ENCODE measurements at places on chromosomes 5 and 9. TPM values are rescaled to one million over a fixed set of nuclear protein-coding genes. Genes with fewer than 3 reads are reported as not detected.

GRCh38 chr5:35741126-35741716 is 115.5 kb upstream of the IL7R start:
- DNase-seq: no peak

DNA sequence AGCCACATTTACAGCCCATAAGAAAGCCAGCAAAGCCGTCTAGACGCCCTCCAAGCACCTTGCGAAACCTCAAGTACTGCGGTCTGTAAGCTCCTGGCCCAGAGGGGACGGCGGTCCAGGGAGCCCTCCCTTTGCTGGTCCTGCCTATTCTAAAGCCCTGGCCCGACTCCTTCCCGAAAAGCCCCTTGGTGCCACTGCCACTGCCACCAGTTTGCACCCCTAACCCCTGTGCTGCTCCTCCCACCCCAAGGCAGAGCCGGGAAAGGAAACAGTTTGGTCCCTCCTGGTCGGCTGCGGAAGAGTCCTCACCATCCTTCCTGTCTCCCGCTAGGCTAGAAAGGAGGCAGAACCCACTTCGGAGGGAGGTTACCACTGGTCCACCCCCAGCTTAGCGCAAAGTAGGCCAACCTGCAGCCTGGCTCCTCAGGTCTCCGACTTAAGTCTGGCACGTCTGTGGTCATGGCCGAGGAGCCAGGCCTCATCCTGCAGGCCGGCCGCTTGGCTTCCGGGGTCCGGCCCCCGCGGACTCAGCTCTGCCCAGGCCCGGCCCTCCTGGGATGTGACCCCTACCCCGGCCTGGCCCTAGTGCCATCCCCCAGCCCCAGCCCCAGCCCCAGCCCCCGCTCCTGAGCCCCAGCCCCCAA is 916 bp downstream of the TOR1A start:
- no peak for DNase-seq

GRCh38 chr5:59098743-59099142 is 515.9 kb downstream of the RAB3C start:
- no peak for DNase-seq

The NTNG2 gene
- 16.3 TPM for total RNA-seq

DNA sequence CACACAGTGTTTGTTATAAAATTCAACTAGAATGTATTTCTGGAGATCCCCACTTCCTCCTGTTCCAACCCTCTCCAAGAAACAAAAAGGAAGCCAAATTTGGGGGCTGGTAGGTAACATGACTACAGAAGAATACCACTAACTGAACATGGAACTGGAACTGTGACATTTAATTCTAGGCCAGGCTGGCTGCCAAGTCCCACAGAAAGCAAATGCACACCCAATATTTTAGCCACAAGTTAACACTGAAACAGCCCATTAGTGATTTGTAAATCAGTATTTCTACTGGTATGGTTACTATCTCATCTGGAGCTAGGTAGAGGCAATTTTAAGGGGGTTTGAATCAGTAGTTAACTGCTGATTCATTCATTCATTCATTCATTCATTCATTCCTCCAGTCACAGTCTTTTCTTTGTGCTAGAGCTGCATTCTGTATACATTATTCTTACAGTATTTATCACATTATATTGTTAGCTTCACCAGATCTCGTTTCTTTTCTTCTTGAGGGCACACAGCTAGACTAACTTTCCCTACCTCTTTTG is 131.7 kb upstream of the GDNF start:
- no peak for DNase-seq

- no peak for DNase-seq
Measured at GRCh38 chr5:78953092-78953800, 31.9 kb downstream of the ARSB start.

DNA sequence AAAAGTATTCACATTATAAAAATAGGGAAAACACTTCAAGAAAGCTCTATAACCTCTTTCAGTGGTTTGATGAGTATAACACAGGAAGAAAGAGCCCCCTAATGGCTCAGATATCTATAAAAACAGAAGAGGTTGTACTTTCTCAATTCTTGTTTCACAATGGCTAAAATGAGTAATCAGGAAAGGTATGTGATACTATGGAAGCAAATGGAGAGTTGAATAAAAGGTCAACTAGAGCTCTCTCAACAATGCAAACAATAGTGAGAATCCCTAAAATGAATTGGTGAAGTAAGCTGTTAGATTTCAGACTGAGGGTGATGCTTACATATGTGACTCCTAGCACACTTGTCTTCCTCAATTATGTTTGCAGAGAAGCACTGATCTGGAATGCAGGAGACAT is 584.6 kb upstream of the CDH18 start:
- DNase-seq: no peak

DNA sequence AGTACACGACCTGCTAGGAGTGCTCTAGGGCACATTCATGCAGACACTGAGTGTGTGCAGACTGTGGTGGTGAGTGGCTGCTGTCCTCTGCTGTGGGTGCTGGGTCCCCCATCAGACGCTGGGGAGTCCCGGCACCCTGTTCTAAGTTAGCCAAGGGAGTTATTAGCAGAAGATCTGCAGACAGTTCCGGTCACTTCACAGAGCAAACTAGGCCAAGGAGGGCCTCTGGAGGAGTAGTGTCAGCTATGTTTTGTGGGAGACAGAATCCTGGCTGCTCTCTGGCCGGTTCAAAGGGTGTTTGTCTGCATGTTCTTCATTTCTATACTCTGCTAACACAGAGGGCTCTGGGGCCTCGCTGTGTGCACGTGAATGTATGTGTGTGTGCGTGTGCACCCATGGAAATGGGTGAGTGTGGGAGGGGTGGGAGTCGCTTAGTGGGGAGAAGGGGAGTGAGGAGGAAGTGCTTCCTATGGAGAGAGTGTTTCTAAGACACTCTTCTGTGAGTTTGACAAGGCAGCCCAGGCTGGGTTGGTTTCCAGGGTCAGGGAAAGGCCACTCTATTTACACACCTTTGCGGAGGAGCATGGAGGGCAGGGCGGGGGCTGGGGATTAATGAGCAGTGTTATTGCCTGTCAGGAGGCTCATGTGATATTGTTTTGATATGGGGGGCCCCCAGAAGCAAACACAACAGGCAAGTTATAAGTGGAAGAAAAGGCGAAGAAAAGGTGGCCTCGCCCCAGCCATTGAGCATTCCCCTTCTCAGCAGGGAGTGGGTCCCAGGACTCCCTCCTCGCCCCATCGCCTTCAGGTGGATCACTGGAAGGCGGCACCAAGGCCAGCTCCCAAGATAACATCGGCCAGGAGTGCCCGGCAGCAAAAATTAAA is 68.9 kb downstream of the MACROH2A1 start:
- no peak for DNase-seq

- no peak for DNase-seq
Measured at GRCh38 chr5:57366744-57367143, 115.9 kb downstream of the ACTBL2 start.

DNA sequence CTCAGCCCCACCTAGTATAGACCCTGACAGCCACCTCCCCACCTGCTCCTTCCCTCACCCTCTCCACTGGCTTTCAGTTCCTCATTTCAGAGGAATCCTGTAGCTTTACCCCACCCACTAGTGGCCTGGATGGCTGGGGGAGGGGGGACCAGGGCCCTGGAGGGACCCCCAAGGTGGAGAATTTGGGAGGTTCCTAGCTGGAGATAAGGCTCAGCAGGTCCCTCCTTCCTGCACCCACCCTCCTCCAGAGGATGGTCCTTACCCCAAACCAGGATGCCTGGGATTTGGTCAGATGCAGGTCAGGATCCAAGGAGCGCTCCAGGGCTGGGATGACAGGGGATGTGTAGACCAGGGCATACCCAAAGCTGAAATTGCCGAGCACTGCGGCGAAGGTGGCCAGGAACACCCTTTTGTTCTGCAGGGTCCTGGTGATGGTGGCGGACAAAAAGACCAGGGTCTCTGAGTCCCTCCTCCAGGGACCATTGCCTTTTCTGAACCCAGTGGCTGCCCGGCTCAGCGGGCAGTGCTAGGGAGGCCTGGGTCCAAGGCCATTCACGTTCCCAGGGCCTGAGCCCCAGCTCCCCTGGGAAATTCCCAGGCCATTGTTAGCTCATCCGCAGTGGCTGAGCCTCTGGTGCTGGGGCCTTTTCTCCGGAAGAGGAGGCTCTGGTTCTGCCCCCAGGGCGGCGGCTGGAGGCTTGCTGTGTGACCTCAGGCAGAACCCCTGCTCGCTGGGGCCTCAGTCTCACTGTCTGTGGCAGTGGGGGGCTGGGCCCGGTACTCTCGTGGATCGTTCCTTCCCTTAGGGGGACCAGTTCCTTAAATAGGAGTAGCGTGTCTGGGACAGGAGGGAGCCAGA is 678 bp downstream of the SLC2A6 start:
- DNase-seq: no peak

The ABO gene
- not detected for total RNA-seq

GRCh38 chr5:107376546-107377276 is 294.0 kb downstream of the EFNA5 start:
- no peak for DNase-seq

DNA sequence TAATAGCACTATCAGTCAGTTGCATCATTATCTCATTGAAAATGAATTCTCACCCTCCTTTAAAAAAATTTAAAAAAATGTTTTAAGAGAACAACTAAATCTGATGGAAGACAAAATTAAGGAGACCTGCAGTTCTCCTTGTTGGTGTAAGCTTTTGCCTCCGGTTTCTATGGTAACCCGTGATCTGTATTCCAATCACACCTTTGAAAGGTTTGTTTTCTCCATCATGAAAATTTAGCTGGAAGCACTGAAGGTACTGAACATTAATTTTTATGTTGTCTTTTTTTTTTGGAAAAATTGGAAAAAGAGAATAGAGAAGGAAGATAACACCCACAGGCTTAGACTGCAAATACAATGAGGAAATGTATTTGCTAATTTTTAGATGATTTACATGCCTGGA is 2.5 kb upstream of the BASP1 start:
- DNase-seq: no peak

The ARAP3 gene
- total RNA-seq: 2.4 TPM

The PCDHGC3 gene
- 20.8 TPM for total RNA-seq

- DNase-seq: peak; percentile 26
Measured at GRCh38 chr5:97534166-97534565, 351.1 kb upstream of the RIOK2 start.

Data from frontal cortex (tissue), 4 donors.